Stimulated activated memory B cell treated with anti-CD40 and anti-IgM and Interleukin-4, amounts not matched to agents 10 μg/mL and 1 μg/mL and 100 μg/mL, for 72 hours (primary cell): ENCODE measurements at places on chromosomes 4 and X.

GRCh38 chr4:159487284-159487747 is 384.4 kb downstream of the RAPGEF2 start:
- peak; percentile 57 for ATAC-seq

- ATAC-seq: no peak
These were observed 19.1 kb upstream of the CXCL6 start for GRCh38 chr4:73817341-73817740.

DNA sequence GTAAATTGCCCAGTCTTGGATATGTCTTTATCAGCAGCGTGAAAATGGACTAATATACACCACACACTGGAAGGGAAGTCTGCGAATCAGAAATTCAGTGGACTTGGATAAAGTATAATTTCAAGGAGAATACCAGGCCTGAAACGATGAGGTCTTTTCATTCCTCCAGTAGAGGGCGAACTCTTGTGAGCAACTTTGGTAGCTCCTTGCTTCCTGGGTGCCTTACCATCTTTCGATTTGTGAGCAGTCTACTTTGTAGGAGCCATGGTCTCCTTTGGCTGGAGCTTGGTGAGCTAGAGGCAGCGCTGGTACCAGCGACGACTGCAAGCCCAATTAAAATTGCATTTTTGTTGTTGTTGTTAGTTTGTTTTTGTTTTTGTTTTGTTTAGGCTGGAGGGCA is 791.9 kb downstream of the FAT4 start:
- no peak for ATAC-seq

DNA sequence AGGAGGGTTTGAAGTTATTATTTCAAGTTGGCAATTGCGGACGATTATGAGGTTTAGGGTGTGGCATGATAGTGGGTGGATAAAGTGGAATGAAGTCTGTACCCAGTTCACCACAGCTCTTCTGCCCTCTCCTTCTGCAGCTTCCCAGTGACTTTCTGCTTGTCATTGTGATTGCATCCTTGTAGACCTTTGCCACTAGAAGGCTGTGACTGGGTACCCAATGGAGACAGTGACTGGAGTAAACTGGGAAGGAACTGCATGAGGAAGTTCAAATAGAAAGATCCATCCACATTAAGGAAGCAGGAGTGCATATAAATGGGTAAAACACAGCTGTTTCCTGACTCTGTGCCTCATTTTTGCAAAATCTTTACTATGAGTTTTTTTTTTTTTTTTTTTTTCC is 53.5 kb upstream of the SPANXN3 start:
- ATAC-seq: no peak

- no peak for ATAC-seq
These were observed 10.6 kb downstream of the MOSPD2 start for GRCh38 chrX:14883826-14884225.

DNA sequence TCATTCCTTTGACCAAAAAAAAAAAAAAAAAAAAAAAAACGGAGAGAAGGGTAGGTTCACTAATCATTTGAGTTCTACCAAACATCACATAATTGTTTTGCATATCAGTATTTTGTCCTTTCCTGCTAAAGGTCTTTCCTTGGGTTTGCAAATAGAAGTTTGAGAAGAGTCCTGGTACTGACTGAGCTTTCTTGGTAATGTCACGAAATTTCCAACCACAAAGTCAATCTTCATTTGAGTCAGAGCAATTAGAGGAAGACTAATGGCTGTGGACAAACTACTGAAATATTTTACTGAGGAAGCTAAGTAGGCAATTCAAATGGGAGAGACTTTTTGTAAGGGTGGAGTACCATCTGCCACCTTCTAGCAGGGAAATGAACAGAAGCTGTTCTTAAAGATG is 21.7 kb upstream of the CD40LG start:
- ATAC-seq: peak; percentile 51

DNA sequence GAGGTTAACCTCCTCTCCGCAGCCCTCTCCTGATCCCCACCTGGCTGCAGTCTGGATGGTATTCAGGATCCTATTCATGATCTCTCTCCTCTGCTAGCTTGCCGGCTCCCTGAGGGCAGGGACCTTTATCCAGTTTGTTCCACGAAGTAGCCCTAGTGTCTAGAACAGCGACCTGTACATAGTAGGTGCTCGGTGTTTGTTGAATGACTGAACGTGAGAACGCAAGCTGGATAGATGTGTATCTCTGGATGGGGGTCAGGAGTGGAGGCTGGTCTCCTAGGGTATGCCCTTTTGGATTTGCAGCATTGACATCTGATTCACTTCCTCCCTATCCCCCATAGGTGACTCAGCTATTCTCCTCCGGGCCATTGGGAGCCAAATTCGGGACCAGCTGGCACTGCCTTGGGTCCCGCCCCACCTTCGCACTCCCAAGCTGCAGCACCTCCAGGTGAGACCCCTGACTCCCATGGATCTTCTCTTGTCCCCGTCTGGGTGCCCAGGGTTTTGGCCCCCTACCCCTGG is 7.3 kb downstream of the CCDC22 start:
- ATAC-seq: no peak

- ATAC-seq: no peak
These were observed 49.4 kb downstream of the LEF1 start for GRCh38 chr4:108119199-108119800.

DNA sequence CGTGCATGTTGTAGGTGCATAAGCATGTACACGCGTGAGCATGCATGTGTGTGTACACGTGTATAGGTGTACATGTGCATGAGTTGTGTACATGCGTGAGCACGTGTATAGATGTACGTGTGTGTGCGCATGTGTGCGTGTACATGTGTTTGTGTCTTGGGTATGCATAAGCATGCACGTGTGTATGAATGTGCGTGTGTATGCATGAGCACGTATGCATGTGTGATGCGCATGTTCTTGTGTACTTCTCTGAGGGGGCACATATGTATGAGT is 9.0 kb downstream of the NAT8L start:
- ATAC-seq: no peak

DNA sequence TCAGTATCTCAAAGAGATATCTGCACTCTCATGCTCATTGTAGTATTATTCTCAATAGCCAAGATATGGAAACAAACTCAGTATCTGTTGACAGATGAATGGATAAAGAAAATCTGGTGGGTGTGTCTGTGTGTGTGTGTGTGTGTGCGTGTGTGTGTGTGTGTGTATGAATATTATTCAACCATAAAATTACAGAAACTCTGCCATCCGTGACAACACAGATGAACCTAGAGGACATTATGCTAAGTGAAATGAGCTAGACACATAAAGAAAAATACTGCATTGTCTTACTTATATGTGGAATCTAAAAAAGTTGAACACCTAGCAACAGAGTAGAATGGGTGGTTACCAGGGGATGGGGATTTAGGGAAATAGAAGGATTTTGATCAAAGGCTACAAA is 13.2 kb downstream of the XKRX start:
- no peak for ATAC-seq

GRCh38 chr4:152187693-152188092 is 348.2 kb downstream of the FBXW7 start:
- no peak for ATAC-seq

DNA sequence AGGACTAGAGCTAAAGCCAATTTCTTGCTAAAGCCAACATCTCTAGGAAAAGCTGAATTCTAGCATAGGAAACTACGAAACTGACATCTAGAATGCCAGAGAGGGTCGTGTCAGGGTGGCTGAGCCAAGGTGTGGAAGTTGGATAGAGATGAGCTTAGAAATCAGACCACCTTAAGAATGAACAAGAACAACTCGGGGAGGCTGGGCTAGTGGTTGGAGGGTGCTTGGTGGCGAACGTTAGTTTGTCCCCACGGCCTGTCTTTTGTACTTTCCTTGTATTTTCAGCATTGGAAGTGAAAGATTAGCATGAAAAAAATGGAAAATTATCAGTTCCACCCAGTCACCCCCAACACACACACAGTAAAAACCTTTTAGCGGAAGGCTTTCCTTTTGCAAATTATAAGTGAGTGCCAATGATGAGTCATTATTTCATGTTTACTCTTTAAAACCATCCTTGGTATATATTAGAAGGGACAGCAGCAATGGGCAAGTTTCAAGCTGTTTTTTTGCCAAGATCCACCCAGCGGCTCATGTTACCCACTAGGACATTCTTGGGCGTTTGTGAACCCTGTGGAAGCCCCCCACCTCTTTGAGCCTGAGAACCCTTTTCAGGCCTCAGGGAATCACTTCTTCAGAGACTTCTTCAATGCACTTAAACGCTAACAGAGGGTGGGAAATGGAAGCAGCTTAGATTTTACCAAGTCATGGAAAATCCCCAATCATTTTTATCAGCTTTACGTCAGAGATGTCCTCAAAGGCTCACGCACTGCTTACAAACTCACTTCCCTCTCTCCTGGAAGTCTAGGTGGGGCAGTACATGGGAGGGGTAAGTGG is 4.9 kb upstream of the PPEF1 start:
- ATAC-seq: no peak

GRCh38 chr4:119933606-119934005 is 133.0 kb downstream of the MAD2L1 start:
- no peak for ATAC-seq

DNA sequence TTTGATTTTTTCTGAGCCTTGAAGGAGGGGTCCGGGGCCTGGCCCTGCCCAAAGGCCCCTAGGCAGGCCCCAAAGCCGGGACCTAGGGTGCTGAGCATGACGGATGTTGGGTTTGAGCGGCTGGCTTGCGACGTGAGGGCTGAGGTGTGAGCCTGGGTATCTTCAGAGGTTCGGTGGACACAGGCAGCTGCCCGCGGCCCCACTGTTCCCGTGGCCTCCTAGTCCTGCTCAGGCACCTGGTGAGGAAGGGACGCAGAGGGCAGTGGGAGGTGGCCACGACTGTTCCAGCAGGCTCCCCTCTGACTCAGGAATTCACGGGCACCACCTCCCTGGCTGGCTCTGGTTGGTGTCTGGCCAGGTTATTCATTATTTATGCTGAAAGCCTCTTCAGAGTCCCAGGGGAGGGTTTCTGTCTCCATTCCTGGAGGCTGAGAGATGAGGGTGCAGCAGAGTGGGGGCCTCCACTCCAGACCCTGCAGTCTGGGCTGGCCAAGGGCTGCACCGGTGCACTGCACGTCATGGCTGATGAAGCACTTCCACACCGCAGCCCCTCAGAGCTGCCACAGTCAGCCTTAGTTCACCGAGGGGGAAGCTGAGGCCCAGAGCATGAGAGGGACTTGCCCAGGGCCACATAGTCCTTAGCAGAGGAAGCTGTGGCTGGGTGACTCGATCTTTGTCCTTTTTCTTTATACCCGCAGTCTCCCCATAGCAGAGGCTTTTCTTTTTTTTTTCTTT is 2.2 kb downstream of the MSANTD1 start:
- no peak for ATAC-seq

GRCh38 chrX:45347877-45348276 is 147.2 kb upstream of the DIPK2B start:
- no peak for ATAC-seq

DNA sequence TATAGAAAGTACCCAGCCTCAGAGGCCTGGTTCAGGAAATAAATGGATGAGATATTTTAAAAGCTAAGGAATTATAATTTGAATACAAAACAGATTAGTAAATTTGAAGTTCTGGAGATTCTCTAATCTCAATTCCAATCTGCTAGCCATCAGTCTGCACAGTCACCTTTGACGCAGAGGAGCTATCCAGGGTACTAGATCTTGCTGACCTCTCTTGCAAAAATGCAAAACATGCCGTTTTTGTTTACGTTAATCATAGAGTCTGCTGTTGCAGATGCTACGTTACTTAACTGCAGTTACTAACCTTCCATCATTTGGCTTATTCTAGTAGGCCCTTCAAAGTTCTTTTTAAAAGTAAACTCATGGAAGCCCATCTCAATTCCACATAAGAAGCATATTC is 10.4 kb downstream of the CCSER1 start:
- no peak for ATAC-seq

- ATAC-seq: no peak
These were observed 28.5 kb upstream of the CRMP1 start for GRCh38 chr4:5921101-5921980.

DNA sequence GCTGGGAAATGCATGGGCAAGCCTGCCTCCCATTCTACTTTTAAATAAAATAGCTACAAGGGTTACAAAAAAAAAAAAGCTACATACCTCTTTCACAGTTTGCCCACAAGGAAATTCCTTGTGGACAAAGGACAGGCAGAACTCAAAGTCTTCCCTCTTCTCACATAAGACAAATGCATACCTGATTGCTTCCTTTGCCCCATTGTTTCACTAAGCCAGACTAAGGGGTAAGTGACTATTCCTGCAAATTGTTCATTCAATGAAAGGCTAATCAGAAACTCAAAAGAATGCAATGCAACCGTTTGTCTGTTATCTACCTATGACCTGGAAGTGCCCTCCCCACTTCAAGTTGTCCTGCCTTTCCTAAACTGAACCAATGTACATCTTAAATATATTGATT is 780.6 kb downstream of the FAM133A start:
- ATAC-seq: no peak

GRCh38 chr4:17646693-17647092 is 32.3 kb downstream of the MED28 start:
- ATAC-seq: no peak

GRCh38 chr4:84063619-84064018 is 435.5 kb downstream of the NKX6-1 start:
- no peak for ATAC-seq

DNA sequence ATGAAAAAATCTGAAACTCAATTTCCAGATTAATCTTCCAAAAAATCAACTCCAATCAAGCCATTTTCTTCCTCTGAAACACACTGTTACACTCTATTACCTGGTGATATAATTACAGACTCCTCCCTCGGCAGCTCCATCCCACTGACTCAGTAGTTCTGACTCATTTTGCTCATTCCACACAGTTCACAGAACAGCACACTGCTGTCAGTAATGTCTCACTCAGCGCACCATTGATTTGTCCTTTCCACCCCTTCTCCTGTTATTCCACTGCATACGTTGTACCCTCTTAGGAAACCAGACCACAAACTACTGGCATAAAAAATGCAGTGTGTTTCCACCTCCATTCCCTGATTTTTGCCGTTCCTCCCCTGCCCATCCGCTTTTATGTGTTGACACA is 212.7 kb downstream of the SLIT2 start:
- no peak for ATAC-seq

DNA sequence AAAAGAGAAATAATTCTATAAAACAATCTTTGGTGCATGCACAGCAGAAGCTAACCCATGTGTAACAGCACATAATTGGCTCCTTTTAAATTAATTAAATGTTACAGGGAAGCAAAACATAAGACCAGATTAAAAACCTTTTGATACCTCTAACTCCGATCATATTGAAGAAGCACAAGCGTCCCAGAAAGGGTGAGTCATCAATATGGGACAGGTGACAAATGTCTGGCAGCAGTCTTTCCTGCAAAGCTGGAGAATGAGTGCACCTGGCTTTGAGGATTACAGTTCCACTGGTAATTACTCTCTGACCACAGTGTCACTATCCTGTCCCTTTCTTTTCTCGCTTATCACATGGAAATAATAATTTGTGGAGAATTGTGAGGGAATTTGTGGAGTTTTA is 94.6 kb downstream of the FAM9B start:
- no peak for ATAC-seq

DNA sequence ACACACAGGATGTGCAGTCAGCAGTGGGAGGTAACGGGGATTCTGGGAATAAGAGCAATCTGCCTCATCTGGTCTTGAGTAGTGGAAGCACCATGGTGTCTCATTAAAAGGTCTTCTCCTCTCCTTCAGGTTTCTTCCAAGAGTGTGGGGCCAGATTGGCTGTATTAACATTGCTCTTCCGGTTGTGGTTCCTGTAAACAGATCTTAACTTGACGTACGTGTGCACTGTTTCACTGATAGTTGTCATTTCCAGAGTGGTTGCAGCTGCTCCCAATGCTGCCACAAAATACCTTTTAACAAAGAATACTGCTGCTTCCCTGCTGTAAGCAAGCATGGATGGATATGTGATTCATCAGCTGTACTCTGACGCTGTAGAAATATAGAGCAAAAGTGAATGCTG is 1443.4 kb upstream of the TENM3 start:
- ATAC-seq: no peak

GRCh38 chrX:130772776-130773143 is 130.2 kb downstream of the ENOX2 start:
- no peak for ATAC-seq
